ENCODE measurements at places on chromosomes 7 and 10. TPM values are rescaled to one million over a fixed set of nuclear protein-coding genes. Genes with fewer than 3 reads are reported as not detected.

TMEM236 gene
- total RNA-seq = 11.6 TPM

OPN1SW gene
- not detected for total RNA-seq

DNA sequence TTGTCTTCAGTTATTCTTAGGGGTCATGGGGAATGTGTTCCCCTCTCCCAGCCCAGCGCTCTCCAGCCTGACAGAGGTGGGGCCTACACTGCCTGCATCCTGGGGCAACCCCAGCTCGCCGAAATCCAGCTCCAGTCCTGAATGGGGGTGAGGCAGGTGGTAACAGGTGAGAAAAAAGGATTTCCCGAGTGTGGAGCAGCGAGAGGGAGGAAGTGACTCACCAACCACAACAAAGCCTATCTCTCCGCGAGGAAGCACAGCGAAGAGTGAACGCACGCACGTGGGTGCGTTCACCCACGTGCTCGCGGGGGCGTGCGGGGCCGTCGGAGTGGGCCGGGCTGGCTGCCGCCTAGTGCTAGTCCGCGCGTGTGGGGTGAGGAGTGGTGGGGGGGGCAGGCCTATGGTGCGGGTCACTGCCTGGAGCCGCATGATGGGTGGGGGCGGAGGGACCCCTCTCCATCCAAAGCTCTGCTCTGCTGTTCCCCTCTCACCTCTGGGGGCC lies 855 bp upstream of the PALD1 start:
- DNase-seq = no peak

- no peak for DNase-seq
These were observed 50.0 kb downstream of the ANLN start for GRCh38 chr7:36439624-36440023.

DNA sequence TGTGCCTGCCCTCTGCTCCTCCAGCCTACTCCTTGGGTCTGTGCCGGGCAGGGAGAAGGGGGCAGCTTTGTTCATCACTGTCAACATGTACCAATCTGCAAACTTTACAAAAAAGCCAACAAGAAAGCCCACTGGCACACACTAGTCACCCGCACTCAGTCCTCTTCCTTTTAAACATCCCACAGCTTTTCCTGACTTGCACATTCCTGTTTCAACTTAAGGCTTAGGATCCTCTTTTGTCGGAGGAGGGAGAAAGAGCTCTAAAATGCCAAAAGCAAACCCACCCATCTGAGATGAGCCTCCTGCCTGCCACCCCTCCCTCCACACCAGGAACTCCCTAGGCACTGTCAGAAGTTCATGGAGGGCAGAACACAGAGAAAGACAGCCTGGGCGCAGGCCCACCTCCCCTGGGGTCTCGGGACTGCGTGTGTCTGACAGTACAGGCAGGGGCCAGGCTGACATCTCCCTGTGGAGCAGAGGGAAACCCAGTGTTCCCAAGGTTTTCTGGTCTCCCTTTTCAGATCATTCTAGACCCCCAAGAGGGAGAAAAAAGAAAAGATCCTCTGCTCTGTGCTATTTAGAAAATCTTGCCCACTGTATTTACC lies 5.4 kb downstream of the PDIA4 start:
- no peak for DNase-seq

Data from type B pancreatic cell (in vitro differentiated cells).